ENCODE measurements at places on chromosomes 7 and 10.

GRCh38 chr7:5564894-5565293 lies 141.3 kb upstream of the TNRC18 start:
- no peak for DNase-seq

DNA sequence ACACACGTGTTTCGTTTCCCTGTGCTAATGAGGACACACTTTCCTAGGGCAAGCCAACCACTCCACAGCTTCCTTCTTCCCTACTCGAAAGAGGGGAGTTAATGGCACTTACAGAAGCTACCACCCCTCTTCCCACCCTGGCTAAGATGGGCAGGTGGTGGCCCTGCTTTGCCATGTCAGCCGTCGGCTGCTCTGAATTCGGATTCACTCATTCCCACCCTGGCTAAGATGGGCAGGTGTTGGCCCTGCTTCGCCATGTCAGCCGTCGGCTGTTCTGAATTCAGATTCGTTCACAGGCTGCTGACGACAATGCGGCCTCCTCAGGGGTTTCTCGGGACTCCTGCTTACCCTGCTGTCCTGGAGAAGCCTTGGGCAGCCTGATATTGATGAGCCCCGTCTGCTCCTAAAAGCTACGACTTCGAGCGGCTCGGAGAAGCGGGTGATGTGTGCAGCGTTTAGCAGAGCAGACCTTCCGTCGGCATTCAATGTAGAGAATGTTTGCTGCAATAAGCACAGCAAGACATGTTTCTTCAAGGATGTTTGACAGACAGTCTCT lies 56.2 kb upstream of the PPP2R2D start:
- no peak for DNase-seq

DNA sequence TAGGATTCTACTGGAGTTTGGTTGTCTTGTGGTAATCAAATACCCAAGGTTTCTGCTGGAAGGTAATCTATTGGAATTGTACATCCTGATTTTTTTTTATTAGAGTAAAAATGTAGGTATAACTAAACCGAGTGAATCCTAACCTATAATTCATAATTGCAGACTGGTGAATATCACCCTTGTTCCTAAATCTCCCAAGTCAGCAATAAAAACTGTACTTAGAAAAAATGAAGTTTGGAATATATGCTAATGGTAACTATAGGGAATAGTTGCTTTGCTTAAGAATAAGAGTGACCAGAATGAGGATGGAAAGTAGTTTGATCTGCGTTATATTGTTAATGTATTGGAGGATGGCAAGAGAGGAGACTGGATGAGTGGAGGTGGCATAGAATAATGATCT lies 10.7 kb upstream of the FZD8 start:
- DNase-seq: no peak

GRCh38 chr10:100838986-100839385 lies 73.8 kb upstream of the SLF2 start:
- no peak for DNase-seq

- DNase-seq: no peak
These were observed 527.5 kb downstream of the GPAM start for GRCh38 chr10:111656066-111656465.

DNA sequence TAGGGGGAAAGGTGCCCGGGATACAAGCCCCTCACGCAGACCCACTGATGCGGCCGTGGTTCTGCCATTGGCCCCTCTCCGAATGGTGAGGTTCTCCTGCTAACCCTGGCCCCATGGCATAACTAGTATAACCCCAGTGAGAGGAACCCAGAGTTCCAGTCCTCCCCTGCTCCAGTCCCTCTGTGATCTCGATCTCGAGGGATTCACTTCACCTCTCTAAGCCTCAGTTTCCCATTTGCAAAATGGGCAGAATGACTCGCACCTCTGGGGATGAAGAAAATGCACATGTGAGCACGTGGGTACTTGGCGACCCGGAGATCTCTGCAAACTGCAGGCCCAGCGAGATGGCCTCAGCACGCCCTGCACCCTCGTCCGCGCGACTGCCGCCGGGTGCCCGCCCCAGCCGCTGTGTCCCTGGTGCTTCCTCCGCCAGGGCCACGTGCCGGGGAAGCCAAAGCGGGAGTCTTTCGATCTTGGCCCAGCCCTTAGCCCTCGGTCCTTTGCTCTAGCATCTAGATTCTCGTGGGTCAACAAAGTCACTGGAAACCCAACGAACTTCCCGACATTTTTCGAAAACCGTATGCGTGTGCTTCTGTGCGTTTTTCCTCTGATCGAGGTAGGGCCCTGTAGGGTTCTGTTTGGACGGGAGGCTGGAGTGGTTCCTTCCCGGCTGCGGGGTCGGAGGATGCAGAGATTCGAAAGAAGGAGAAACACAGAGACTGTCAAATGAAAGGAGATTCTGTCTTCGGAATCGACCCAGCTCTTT lies 169.8 kb downstream of the UBE2H start:
- DNase-seq: no peak

GRCh38 chr7:2582006-2582735 lies 23.4 kb downstream of the IQCE start:
- DNase-seq: no peak

DNA sequence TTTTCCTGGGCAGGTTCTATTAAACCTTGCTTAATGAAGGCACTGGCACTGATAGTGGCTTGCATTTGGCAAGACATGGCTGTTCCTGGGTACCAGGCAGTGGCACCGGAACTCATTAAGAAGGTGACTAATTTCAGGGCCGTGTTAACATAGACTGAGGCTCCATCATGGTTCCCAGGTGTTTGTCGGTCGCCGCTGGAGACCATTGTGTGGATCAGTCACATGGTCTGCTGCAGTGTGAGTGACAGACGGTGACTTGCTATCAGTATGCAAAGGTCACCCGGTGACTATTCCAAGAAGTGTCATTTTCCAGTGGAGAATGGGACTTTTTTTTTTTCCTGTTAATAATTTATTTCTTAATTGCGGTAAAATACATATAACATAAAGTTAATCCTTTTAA lies 106.3 kb downstream of the INSYN2A start:
- DNase-seq: no peak

GRCh38 chr7:47782792-47783191 lies 165.5 kb downstream of the PKD1L1 start:
- no peak for DNase-seq

DNA sequence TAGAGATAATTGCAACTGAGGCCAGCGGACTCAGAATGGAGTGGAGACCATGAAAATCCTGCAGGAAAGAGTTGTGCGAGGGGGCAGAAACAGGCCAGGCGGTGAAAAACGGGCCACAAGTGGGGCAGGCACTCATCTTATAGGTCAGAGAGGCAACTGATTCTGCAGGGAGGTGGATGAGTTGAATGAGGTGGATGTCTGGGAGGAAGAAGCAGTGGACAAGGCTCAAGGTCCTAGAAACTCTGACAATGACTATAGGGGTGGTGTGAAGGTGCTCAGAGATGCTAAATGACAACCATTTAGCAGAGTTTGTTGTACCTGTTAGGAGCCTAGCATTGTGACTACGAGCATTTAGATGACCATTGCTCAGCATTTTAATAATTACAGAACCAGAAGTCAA lies 33.6 kb downstream of the MBL2 start:
- DNase-seq: no peak

DNA sequence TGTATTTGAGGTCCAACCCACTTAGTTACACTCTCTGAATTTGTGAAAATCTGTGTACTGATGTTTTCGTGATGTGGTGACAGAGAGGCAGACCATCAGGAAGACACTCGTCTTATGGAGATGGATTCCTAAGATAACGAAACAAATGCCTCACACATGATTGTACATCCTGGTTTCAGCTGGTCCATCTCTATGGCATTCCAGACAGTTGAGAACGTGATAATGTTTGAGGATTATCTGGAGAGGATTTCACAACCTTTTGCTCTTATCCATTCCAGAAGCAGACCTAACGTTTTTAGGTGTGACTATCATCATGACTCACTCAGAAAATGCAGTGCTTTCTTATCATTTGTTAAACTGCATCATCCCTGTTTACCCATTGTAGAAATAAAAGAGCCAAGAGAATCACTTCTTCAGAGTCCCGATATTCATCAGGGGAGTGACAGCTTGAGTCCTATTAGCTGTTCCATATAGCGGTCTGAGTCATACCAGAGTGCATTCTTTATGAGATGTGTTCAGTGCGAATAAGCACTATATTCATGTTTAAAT lies 74.5 kb downstream of the BMPER start:
- no peak for DNase-seq

DNA sequence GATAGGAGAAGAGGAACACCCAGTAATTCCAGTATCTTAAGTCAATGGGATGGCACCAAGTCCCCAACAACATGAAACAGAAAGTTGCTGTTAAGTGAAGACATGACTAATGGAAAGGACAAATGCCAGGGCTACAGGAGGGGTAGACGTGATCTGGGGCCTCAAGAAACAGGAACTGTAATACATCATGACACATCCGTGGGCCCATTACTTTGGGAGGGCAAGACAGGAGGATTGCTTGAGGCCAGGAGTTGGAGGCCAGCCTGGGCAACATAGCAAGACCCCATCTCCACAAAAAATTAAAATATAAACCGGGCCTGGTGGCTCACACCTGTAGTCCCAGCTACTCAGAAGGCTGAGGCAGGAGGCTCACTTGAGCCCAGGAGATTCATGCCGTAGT lies 408.6 kb upstream of the PRKCQ start:
- no peak for DNase-seq

GRCh38 chr7:92517631-92518030 lies 10.7 kb downstream of the PEX1 start:
- DNase-seq: no peak

DNA sequence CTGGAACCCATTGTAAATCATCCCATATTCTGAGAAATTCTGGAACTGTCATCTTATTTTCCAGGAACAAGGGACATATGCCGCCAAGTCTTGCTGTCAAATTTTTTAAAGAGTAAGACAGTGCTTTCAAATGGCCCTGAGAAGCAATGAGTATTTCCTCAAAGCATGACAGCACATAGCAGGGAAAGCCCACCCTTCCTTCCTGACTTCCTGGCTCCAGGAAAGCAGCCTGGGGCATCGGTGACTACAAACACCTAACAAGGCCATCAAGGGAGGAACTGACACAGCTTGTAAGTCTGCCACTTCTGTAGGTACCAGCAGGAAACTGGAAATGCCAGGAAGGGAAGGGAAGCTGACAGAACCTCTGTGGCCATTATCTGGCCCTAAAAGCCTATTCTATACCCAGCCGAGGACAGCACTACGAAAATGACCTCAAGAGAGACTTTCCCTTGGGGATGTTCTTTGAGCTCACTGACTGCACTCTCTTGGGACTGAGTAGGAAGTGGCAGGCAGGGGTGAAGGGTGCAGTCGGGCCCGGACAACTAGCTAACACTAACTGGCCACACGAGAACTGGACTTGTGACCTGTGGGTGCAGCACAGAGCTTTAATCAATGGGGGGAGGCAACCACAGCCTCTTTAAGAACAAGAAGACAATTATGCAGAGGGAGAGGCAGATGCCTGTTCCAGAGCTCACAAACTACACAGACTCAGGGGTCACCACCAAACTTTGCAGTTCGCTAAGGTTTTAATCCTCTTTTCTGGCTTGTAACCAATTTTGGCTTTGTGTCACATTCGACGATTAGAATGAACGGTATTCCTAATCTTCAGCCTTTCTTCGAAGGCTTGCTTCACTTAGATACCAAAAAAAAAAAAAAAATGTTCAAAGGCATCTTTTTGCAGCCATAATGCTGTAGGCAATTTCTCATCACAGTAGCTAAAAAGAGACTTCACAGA lies 52.0 kb downstream of the GRB10 start:
- no peak for DNase-seq

DNA sequence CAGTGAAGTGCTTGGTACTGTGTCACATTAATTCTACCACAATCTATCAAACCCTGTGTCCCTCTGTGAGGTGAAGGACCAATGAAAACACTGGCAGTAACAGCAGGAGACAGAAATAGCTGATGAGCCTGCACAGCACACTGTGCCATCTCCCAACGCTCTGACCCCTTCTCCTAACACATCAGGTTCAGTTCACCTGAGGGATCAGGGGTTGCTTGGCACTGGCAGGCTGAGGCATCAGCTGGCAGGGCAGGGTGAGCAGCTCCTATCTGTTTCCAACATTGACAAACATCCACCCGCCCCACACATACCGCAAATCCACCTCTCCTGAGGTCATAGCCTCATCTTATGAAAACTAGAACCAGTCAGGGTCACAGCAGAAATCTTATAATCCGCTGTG lies 120.9 kb downstream of the ICA1 start:
- no peak for DNase-seq

DNA sequence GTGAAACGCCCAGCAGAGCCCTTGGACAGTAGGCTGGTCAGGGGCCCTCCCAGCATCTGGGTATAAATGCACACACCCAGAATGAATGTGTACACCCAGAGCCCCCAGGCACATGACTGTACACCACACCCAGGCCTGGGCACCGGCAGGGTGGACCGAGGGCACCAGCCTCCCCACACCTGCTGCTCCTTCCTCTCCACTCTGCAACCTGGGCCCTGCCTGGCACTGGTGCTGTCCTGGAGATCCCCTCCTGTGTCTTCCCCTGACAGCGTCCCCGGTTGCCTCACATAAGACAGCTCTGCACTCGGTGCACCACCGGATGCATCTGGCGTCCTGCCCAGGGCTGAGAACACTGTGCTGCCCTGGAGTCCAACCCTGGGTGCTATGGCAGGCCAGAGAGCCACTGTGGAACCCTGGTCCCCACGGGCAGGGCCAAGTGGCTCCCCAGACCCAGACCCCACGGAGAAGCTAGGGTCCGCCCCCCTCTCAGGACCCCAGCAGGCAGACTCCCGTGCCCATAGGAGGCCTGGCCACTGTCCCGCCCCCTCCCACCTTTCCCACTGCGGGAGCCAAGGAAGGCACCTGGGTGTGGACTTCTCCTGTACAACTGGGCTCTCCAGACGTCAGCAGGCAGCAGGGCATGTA lies 6.6 kb downstream of the RASGEF1A start:
- no peak for DNase-seq

DNA sequence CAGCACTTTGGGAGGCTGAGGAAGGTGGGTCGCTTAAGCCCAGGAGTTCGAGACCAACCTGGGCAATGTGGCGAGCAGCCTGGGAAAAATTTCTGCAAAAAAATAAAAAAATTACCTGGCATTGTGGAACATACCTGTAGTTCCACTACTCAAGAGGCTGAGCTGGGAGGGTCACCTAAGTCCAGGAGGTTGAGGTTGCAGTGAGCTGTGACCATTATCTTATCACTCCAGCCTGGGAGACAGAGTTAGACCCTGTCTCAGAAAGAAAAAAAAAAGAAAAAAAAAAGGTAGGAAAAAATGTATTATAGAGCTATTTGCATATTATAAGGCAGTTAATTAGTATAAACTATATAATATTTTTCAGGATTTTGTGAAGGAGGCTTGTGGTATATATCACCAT lies 11.0 kb upstream of the TSPAN13 start:
- DNase-seq: no peak

DNA sequence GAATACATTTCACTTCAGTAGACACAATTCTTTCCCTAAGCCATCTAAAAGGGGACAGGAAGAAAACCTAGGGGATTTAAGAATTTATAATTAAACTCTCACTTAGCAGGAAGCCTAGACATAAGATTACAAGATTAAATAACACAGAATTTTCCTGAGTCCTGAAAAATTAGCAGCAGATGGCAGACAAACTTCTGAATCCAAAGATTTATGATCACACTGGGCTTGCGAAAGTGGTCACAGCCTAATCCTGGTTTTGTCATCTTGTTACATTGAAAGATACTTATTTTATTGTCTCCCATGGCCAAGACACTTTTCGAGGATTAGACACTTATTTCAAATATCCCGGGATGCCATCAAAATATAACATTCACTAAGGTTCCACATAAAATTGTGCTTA lies 2.9 kb downstream of the ERLIN1 start:
- DNase-seq: no peak

GRCh38 chr10:91007655-91008054 lies 86.8 kb upstream of the ANKRD1 start:
- DNase-seq: no peak

- DNase-seq: no peak
These were observed 221.5 kb upstream of the AOAH start for GRCh38 chr7:36945612-36946400.

- no peak for DNase-seq
These were observed 386.7 kb upstream of the LRRN3 start for GRCh38 chr7:110704225-110704624.
